Caco-2 (cell line): ENCODE measurements at places on chromosomes 5 and 9.

DNA sequence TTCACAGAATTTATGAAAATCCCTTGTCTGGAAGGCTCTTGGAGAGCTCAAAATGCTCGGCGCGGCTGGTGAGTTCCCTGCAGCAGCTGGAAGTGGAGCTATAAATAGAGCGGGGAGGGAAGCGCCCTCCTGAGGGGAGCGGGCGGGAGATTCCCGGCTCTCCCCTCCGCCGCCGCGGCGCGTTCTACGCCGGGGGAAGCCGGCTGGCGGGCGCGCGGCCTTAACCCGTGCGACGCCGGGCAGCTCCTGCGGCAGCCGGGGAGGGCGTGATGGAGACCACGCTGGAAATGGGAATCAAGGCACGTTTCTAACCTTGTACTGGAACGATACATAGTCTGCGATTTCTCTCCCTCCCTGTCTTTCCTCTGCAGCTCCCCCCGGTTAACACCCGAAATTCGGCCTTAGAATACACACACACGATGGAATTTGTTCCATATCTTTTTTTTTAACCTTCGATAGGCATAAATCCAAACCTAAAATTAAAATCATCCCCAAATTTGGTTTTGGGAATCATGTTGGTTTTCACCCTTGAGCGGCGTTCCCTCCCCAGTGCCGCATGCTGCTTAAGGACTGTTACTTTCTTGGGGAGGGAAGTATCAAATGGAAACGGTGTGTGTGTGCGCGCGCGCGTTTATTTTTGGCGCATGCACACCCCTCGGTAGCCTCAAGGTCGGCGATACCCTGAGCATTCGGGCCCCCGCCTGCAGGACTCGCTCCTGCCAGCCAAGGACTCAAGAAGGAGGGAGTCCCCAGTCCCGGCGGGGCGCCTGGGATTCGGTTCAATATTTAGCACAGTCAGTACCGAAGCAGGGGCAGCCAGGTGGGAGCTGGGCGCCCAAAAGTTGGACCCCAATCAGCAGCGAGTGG, 306.3 kb upstream of the KCNN2 start:
- no peak for DNase-seq

- no peak for DNase-seq
Measured at GRCh38 chr5:141608557-141608956, 10.2 kb downstream of the DIAPH1 start.

DNA sequence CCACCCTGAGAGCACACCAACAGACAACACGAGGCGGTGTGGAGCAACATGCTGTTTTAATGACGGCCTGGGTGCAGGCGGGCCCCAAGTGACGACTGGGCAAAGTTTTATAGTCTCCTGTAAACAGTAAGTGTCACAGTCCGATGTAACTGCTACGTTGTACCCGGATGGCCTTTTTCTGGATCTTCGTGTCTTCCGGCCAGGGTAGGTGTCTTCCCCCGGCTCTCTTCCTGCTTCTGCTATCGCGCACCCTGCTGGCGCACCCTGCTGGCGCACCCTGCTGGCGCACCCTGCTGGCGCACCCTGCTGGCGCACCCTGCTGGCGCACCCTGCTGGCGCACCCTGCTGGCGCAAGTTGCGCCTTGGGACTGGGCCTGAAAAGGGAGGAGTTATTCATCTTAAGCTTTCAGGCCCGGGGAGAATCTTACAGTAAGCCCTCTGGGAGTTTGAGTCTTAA, 143.0 kb upstream of the TARS1 start:
- peak; percentile 14 for DNase-seq

GRCh38 chr9:113901221-113901688, 25.1 kb downstream of the ZNF618 start:
- DNase-seq: no peak

DNA sequence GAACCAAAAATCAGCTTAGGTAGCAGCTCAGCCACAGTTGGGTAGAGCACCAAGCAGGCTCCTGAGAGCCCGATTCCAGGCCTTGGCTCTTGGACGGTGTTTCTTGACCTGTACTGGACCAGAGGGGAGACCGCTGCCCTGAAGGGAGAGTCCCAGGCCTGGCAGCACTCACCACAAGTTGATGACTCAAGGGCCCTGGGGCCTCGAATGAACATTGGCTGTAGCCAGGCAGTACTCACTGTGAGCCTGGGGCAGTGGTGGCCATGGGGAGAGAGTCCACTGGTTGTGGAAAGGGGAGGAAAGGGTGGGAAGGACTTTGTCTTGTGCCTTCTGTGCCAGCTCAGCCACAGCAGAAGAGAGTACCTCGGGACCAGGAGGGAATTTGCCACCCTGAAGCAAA, 166.1 kb downstream of the EDIL3 start:
- DNase-seq: no peak

DNA sequence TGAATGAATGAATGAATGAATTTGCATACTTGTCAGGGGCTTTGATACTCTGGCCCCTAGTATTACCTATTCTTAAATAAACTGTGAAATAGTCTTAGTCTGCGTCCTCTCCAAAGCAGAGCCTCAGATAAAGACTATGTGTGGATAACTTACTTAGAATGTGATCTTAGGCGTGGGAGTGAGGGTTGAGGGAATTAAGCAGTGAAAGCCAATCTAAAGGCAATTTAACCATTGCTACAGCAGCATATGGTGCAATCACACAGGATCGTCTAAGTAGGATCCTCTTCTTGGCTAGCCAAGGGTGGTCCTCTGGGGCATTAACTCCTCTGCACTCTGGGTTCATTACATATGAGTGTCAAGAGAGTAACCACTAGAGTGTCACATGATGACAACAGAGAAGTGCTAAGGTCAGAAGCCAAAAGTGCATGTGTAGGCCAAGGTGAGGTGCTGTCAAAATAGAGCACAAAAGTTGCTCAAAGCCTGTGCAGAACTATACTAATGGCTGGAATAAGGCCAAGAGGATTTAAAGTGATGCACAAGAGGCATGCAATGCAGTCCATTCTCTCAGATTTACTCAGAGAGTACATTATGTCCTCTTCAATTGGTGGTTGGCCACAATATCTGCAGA, 274.4 kb upstream of the SEMA6A start:
- no peak for DNase-seq

DNA sequence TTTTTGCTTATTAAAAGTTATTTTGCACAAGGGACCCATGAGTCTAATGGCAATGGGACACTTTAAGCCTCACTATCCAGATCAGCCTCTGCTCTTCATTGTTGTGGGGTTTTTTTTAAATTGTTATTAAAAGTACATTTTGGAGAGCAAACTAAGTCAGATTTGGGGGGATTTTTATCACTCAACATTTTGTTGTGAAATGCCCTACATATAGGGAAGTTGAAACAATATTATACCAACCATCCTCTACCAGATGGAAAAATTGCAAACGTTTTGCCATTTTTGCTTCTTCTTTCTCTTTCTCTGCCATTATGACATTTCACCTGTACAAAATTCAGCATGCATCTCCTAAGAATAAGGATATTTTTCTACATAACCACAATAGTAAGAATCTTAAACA, 75.3 kb downstream of the SLC1A3 start:
- DNase-seq: no peak

DNA sequence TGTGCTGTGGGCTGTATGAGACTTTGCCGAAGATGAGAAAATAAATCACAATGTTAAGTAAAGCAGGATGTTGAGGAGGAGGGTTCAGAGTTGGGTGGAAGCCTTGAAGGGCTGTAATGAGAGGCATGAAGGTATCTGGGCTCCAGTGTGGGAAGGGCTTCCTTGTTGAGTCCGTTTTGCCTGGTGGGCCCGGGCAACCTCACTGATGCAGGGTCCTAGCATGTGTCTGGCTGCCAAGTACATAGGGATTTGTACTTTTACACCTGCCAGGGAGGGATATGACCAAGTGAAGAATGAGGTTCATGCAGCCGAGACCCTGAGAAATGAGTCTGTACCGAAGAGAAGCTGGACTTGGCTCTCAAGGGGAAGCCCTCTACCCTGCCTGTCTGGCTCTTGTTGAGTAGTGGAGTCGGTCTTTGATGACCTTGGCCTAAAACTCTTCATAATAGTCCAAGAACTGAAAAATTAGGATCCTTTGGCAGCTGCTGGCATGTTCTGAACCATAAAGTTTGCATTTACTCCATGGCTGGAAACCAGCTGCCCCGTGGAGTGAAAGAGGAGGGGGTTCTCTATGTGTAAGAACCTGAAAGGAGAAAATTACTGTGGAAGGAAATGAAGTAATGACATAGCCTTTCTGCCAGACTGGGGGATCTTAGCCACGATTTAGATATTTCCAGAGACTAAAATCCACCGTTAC, 59.0 kb upstream of the DPYSL3 start:
- DNase-seq: no peak

GRCh38 chr9:121858788-121859187, 207.4 kb downstream of the DAB2IP start:
- DNase-seq: no peak
